Hematopoietic multipotent progenitor cell treated with erythropoietin and hydrocortisone succinate and interleukin-3 and kit ligand, for 17 days (in vitro differentiated cells): ENCODE measurements at places on chromosomes 3 and 15.

- DNase-seq, result no peak
Measured at GRCh38 chr3:24004171-24004938, 59.3 kb downstream of the NR1D2 start.

DNA sequence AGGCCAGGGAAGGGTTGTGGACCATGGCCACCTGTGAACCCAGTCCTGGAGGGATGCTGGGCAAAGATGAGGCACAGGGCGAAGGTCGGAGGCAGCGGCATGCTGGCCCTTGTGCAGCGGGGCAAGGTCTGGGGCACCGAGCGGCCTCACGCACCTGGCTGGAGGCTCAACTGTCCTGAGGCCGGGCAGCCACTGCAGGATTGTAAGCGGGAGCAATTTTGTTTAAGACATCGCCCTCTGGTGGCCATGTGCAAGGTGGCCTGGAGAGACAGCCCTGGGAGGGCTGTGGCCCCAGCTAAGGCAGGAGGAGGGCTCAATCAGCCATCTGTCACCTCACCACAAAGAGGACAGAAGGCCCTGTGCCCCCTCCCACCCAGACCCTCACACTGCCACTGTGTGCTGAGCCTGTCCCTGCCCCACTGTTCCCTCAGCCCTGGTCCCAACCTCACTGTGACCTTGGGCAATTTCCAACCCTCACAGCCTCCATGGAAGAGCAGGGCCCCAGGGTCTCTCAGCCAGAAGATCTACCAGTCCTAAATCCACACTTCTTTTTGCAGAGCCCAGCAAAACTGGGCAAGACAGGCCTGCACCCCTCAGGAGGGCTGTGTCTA, 46.2 kb downstream of the TPRA1 start:
- DNase-seq, result peak; percentile 47

GRCh38 chr15:58521293-58521991, 89.7 kb downstream of the LIPC start:
- no peak for DNase-seq

GRCh38 chr3:50100386-50100785, 11.7 kb downstream of the RBM5 start:
- peak; percentile 37 for DNase-seq

DNA sequence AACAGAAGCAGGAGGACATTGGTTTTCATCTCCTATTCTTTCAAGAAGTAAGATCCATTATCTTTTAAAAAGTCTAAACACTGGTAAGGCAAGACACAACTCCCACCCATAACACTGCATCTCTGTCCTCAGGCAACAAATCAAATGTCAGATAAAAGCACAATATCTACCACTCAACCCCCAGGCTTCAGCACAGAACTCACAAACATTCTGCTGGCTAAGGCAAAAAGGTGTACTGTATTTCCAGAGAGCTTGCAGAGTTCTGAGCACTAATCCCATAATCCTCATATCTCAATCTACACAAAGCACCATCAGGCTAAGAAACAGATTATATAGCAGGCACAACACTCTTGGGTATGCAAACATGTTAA, 20.9 kb downstream of the RAF1 start:
- no peak for DNase-seq

- DNase-seq, result no peak
Measured at GRCh38 chr3:178437236-178437635, 99.0 kb upstream of the KCNMB2 start.

DNA sequence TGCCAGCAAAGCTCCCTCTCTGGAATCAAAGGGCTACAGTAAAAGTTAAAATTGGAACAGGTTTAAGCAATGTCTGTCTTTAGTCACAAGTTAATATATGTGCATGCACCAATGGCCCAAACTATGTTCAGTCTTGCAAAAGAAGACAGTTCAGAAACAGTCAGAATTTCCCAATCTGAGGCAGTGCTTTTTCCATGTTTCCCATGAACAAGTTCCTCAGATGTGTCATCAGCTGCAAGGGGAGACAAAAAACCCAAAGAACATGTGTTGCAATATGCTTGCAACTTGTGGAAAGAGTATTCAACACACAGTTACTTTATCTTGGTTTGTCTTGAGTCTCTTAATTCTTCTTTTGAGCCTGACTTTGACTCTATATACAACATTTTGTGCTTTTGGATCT, 148.4 kb downstream of the USP13 start:
- DNase-seq, result no peak

- DNase-seq, result no peak
Measured at GRCh38 chr3:66390013-66390412, 110.8 kb downstream of the LRIG1 start.

GRCh38 chr3:196192036-196192523, 19.1 kb downstream of the ZDHHC19 start:
- no peak for DNase-seq

DNA sequence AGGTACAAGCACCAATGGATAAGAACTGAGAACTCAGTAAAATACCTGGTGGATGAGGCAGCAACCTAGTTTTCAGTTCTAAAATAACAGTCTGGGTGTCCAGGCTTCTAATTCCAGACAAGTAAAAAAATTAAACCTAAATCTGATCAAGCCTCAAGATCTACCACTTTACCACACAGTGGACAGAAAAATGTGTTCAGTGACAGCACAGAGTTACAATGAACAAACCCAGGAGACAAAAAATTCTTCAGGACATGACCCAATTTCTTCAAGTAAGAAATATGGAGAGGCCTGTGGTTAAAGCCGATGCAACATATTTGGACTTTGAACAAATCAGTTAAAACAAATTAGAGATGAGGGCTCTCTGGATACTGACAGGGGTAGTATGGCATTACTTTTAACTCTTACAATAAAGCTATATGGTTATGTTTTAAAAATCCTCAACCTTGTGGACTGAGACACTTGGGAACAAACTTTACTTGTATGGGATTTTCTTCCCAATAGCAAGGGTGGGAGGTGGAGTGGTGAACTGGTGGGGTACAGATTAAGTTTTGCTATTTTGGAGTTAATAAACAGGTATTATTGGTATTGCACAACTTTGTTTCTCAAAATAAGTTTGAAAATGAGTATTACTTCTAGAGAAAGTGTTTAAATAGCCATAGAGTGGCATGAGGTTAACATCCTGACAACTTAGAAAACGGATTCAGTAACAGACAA, 14.2 kb downstream of the CCNL1 start:
- DNase-seq, result no peak

- DNase-seq, result peak; percentile 60
Measured at GRCh38 chr3:100254168-100254777, 6.5 kb upstream of the TBC1D23 start.

- no peak for DNase-seq
Measured at GRCh38 chr3:57841818-57842217, 85.7 kb downstream of the SLMAP start.

GRCh38 chr3:115602194-115602593, 21.1 kb upstream of the GAP43 start:
- DNase-seq, result no peak

DNA sequence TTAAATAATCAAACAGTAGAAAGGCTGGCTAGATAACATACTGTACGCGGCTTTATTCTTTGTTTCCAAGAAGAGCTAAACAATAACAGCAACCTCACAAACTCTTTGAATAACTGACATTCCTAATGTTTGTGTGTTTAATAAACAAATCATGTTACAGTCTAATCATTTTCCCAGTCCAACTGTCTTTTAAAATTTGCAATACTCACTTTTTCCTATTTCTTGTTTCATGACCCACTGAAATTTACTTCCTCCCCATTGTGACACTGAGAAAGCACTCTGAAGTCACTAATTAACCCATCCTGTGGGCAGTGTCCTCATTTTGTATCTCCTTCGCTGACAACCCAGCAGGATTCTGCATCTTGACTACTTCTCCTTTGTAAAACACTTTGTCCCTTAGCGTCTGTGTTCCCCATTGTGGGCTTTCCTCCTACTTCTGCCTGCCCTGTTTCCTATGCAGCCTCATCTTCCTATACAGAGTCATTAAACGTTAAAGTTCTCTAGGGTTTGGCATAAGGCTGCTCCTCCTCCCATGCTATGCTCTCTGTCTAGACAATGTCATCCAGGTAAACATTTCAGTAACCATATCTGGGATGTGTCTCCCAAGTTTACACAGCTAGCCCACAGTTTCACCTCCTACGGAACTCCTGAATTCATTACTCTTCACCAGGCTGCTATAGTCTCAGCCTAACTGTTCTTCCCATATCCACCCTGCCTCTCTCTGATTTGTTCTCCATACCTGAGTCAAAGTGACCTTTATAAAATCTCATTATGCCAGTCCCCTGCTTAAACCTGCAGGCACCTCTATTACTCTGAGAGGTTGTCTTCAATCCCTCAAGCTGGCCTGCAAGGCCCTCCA, 148.9 kb downstream of the GREM1 start:
- DNase-seq, result no peak

DNA sequence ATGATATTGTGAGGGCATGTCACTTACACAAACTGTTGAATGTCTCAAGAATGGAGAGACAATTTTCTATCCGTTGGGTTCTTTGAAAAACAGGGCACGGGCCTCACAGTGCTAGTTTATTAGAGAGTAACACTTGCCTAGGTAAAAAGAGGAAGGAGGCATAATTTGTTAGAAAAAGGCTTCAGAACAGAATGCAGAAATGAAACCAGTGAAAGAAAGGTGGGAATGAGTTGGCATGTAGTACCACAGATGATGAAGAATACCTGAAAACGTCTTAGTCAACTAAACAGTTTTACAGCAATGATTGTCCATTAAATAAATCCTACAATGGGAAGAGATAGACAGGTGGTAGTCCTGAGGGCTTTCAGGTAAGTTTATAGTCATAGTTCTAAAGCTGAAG, 1399.7 kb upstream of the CADM2 start:
- no peak for DNase-seq

DNA sequence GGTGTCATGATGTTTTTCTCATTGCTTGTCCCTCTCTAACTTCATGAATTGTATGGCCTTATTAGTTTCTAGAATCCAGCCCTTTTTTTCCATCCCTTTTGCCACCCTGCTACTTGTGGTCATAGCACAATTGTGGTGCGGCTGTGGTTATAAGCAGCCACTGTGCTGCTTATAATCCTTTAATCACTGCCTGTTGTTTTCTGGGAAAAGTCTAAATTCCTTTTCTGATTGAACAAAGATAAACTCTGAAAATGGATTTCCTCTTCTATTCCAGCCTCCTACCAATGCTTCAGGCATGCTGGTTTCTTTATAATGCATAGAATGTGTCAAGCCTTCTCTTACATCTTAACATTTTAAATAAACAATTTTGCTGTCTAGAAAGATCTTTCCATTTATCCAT, 319.5 kb downstream of the C3orf38 start:
- DNase-seq, result no peak

DNA sequence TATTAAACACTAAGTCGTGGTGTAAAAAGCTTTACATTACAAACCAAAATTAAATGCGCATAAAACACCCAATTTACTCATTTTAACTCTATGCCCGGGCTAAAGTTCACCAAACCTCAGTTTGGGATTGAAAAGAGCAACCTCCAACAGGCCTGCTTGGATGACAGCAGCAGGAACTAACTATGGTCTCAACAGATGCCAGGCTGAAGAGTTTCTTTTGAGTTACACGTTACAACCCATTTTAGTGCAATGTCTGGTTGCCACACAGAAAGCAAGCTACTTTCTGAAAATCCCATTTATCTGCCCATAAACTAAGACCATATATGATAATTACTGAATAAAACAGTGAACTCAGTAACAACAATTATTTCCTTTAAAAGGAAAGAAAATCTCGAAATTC, 2.2 kb downstream of the SATB1 start:
- DNase-seq, result peak; percentile 13

- no peak for DNase-seq
Measured at GRCh38 chr15:61318802-61319525, 89.9 kb upstream of the RORA start.

- DNase-seq, result no peak
Measured at GRCh38 chr15:83998486-83998885, 237.1 kb upstream of the GOLGA6L4 start.

DNA sequence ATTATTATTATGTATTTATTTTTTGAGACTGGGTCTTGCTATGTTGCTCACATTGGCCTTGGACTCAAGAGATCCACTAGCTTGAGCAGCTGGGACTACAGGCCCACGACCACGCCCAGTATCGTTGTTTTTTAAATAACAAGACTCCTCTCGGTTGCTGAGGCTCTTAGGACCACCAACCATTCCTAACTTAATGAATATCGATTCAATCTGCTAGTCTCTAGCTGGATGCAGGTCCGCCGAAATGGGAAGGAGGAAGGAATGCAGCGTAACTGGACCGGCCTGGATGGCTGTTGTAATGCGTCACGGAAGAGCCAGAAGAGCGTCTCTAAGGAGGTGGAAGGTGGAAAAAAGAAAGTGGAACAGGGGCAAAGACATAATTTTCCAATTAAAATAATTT, 1.7 kb downstream of the ANXA2 start:
- DNase-seq, result no peak

DNA sequence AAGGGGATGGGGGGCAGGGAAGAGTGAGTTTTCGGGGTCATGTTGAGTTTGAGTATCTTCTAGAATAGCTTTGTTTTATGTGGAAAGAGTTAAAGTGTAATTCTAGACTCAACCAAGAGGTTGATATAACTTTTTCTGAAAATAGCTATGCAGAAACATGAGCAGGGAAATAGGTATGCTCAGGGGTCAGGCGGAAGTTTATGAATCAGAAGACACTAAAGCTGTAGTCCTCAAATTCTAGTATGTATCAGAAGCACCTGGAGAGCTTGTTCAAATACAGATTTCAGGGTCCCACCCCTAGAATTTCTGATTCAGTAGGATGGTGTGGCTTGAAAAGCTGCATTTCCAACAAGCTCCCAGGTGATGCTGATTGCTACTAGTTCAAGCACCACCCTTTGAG, 37.6 kb upstream of the UBE2E2 start:
- DNase-seq, result no peak

- no peak for DNase-seq
Measured at GRCh38 chr3:178001670-178002101, 534.5 kb upstream of the KCNMB2 start.

DNA sequence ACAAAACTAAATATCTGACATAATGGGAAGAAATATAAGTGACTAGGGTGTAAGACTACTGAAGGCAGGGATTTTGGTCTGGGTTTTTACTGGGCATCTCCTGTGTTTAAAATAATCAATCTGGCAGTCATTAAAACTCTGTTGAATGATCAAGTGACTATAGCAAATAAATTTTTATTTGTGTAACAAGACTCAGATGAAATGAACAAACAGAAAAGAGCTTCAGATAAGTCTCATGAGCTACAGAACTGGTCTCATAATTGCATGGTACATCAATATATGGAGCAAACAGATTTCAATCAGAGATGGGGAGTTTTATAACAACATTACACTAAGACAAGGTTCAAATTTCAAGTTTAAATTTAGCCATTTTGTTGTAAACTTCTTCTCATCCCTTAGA, 372.5 kb downstream of the PLCL2 start:
- DNase-seq, result no peak

GRCh38 chr3:114624571-114625181, 330.8 kb downstream of the TIGIT start:
- DNase-seq, result no peak

GRCh38 chr3:128684986-128685726, 34.5 kb upstream of the RPN1 start:
- DNase-seq, result no peak

DNA sequence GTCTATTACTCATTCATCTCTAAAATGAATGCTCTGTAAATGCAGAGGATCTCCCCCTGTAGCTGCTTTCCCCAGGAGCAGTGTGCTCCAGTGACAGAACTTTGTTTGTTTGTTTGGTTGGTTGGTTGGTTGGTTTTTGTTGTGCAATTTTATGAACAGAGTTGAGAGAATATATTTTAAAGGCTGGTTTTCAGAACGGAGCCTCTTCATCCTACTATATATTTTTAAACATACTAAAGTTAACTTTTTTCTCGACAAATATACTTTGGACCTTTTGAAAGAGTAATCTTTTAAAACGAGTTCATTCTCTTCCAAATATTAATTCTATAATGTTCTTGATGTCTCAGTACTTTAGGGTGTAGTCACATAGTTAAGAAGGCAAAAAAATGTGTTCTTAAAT, 20.2 kb downstream of the RYR3 start:
- DNase-seq, result no peak

GRCh38 chr15:64521201-64521600, 60.8 kb downstream of the ZNF609 start:
- DNase-seq, result no peak
